ENCODE measurements at places on chromosomes 16 and 17. TPM values are rescaled to one million over a fixed set of nuclear protein-coding genes. Genes with fewer than 3 reads are reported as not detected.

TRPV2 gene
- total RNA-seq, result 0.53 TPM

DNA sequence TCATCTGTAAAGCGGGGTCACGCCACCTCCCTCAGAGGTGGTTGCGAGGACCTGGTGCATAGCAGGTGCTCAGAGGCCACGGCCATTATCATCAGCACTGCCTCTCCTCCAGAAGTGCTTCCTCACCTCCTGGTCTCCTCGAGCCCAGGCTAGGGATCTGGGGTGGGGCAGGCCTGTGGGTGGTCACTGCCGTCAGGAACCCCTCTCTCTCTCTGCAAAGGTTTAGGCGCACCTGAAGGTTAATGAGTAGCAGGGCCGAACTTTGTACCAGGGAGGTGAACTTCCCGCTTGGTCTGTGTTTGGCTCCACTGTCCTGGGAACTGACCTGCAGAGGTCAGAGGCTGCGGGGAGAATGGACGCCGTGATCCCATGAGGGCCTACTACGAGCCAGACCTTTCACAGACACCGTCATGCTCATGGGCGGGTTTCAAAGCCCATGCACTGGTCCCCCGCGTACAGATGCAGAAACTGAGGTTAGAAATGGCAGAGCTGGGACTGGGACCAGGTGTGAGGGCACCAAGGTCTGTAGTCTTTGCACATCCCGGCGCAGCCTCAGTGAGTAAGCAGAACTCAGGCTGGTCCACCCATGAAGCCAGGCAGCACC, 13.8 kb downstream of the JUP start:
- DNase-seq, result no peak

G6PC1 gene
- not detected for total RNA-seq

GFAP gene
- total RNA-seq, result 0.46 TPM

DNA sequence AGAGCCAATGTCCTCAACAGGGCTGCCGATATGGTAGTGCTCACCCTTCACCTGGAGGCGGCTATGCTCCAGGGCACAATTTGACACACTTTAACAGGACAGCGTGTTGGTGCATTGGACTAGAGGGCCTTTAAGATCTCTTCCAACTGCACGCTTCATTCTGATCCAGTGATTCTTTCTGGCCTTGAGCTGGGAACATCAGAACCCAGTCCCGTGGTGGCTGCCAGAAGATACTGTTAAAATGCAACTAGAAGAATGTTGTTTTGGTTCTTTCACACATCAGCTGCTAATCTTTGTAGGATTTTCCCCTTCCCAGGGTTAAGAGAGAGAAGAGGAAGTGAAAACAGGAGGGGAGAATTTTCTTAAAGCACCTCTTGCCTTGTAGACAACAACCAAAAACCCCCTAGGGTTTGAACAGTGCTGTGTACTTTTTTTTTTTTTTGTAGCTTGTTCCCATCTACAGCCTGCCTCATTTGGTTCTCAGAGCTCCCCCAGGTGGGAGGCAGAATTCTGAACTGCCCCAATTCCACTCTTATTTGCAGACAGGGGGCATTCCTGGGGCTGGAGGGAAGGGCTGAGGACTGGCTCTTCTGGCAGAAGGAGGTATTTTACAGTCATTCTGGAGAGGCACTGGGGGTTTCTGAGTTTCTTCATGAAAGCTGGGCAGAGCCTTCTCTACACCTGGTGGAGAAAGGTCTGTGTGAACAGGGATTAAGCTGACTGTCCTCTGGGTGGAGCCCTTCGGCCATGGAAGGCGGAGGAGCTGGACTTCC, 32.4 kb downstream of the SMARCE1 start:
- peak; percentile 68 for DNase-seq

DNA sequence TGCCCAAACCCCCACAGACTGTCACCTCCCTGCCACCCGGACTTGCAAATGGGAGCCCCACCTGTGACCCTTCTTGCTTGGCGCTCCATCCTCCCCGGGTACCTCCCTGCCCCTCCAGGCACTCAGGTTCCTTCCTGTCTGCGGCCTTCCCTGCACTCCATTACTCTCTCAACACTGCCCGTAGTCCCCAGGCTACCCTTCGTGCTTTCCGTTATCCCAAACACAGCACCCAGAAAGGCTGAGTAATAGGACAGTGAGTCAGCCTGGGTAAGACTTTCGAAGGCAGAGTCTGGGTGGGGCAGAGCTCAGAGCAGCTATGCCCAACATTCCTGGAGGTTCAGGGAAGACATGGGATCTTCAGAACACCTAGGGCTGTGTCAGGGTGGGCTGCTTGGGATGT, 16.6 kb upstream of the C16orf74 start:
- no peak for DNase-seq

DNA sequence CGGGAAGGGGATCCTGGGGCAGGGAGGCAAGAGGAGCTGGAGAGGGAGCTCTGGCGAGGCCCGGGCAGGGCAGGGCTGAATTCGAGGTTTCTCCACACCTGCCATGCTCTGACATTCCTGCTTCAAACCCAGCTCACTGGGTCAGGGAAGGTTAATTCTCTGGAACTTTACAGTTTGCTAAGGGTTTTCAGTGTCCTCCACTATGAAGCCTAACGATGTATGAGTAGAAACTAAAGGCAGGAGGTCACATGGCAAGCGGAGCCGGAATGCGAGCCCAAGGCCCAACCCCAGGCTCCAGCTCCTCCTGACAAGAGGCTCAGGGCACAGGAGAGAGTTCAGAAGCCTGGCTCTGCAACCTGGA, 29.2 kb downstream of the DCAKD start:
- no peak for DNase-seq

RHBDF1 gene
- 11.0 TPM for total RNA-seq

GRCh38 chr16:22380529-22380928, 6.1 kb upstream of the CDR2 start:
- DNase-seq, result no peak

DNA sequence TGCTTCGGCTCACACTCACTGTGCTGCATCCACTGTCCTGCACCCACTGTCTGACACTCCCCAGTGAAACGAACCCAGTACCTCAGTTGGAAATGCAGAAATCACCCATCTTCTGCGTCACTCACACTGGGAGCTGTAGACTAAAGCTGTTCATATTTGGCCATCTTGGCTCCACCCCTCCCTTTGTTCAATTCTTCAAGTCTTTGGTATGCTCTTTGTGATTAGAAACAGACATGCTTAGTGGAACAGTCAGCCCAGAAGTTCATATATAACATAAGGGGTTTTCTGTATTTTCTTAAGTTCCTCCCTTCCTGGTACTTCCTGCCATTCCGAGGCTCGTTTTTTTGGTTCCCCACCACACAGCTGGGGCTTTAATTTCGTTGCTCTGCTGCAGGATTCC, 398.5 kb upstream of the DYNLRB2 start:
- DNase-seq, result no peak

MLYCD gene
- 2.5 TPM for total RNA-seq

- no peak for DNase-seq
Observed at GRCh38 chr16:75103994-75104393, 12.6 kb downstream of the LDHD start.

DNA sequence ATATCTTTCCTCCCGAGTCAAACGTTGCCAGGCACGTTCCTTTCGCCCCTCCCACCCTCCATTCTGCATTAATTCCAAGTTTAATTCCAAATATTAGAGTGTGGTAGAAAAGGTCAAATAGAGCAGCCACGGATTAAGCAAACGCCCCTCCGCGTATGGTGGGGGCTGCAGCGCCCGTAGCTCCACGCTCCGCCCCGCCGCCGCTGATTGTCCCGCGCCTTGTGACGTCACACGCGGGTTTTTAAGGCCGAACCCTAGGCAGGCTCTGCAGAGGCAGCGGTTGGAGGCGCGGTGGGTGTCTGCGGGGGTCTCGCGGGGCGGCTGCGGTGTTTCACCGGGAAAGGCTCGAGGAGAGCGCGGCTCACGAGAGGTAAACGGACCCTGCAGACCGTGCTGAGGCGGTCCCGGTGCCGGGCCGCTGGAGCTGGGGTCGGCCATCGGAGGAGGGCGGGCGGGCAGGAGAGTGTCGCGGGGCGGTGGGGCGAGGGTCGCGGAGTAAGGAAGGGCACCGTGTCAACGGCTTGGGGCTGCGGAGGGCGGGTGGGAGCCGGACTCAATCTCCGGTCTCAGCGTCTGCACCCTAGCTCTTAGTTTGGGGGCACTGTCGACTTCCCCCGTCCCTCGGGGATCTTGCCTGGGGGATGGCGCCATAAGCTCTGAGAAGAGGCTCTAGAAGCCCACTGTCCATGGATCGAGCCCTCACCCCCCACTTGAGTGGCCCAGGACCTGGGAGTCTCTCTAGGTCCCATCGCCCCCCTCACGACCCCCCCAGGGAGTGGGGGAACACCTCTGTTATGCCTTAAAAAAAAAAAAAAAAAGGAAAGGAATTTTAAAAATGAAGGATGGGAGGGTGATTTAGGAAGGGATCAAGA, at the start of gene ARL4D:
TSS of gene ARL4D (plus strand) at position 270 of the 872 bp plus-strand sequence. CDS start 740 bp downstream, outside the sequence.
- DNase-seq, result peak; percentile 94

SLFN14 gene
- not detected for total RNA-seq

KRTAP9-8 gene
- not detected for total RNA-seq

- DNase-seq, result no peak
Observed at GRCh38 chr17:7744416-7744815, 26.9 kb downstream of the DNAH2 start.

All from neural progenitor cell (in vitro differentiated cells).